ENCODE measurements at places on chromosomes 16 and 17. TPM values are rescaled to one million over a fixed set of nuclear protein-coding genes. Genes with fewer than 3 reads are reported as not detected.
A peak's percentile ranks its signal among the peaks of the same experiment; 100 is the strongest.

Gene GSDMA
- total RNA-seq: 1.0 TPM

GRCh38 chr16:17970157-17970765 lies 366.3 kb downstream of the NPIPA8 start:
- H3K36me3 ChIP-seq: no peaks in the 10 kb centered on the region
- no peaks in the 10 kb centered on the region for H3K27me3 ChIP-seq
- no peaks in the 10 kb centered on the region for H3K4me1 ChIP-seq
- DNase-seq: no peak

Gene KRT36
- total RNA-seq: not detected

Gene MYH13
- not detected for total RNA-seq

DNA sequence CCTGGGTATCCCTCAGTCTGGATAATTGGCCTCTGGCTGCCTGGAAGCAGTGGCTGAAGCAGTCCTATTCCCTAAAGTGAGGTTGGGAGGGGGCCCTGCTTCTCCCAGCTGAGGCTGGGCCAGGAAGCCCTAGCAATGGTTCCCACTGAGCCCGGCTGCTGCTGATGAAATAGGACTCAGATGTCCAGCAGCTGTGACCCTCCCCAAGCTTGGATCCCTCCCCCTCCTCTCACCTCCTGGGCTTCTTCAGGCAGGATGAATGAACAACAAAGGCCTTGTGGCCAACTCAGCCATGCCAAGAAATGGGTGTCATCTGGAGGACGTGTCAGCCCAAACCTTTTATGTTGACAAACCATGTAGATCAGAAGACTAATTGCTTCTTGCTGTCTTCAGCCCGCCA lies 42.0 kb downstream of the AXIN2 start:
- no peak overlapping the region for H3K27ac ChIP-seq
- DNase-seq: no peak
- no peak overlapping the region for H3K4me3 ChIP-seq
- H3K36me3 ChIP-seq: no peaks in the 10 kb centered on the region
- H3K27me3 ChIP-seq: no peaks in the 10 kb centered on the region

Gene RNU2-1
- total RNA-seq: not detected

Gene HAGH
- 24.7 TPM for total RNA-seq

- no peak overlapping the region for H3K4me3 ChIP-seq
- no peaks in the 10 kb centered on the region for H3K27me3 ChIP-seq
These were observed 20.2 kb downstream of the TSPOAP1 start for GRCh38 chr17:58308173-58308984.

DNA sequence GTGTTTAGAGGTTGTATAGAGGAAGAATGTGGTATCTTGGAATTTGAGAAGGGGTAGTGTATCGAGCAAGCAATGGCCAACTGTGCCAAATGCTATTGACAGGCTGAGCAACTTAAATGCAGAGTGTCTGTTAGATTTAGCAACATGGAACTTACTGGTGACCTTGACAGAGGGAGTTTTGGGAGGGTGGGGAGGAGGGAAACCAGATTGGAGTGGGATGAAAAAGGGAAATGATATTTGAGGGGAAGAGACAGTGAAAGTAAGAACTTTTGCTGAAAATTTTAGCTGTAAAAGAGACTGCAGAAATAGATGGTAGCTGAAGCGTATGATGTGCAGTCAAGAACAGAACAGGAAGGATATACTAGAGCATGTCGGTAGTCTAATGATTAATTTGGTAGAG lies 1.1 kb downstream of the LRRC36 start:
- peaks cover 32% of the 10 kb centered on the region for H3K27me3 ChIP-seq
- no peak overlapping the region for H3K4me3 ChIP-seq
- DNase-seq: no peak
- H3K36me3 ChIP-seq: no peaks in the 10 kb centered on the region
- H3K27ac ChIP-seq: no peak overlapping the region

GRCh38 chr16:30956601-30957455 lies 726 bp upstream of the SETD1A start:
- no peaks in the 10 kb centered on the region for H3K4me1 ChIP-seq
- DNase-seq: peak; percentile 93
- H3K27me3 ChIP-seq: no peaks in the 10 kb centered on the region
- peak overlapping the region; percentile 100 for H3K27ac ChIP-seq

Gene ALDH3A1
- 0.17 TPM for total RNA-seq

- no peak for DNase-seq
- H3K36me3 ChIP-seq: no peaks in the 10 kb centered on the region
- H3K4me3 ChIP-seq: no peak overlapping the region
- no peaks in the 10 kb centered on the region for H3K27me3 ChIP-seq
- H3K4me1 ChIP-seq: no peaks in the 10 kb centered on the region
These were observed 71.9 kb upstream of the CNEP1R1 start for GRCh38 chr16:49953090-49953489.

Gene PRCD
- 0.38 TPM for total RNA-seq

DNA sequence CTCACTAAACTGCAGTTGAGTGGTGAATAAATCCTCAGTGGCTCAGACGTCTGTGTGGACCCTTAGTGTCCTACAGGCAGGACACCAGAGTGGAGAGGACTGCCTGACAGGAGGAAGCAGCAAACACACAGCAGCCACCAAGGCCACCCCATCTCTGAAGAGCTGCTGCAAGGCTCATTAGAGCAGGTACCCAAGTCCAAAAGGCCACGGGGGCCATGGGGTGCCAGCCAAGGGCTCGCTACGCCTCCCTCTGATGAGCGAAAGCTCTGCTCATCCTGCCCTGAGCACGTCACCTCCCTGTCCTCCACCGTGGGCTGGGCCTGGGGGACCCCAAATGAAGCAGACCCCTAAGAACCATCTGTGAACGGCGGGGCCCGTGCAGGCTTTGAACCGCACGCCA lies 70.1 kb upstream of the DOC2B start:
- H3K36me3 ChIP-seq: no peaks in the 10 kb centered on the region
- H3K27me3 ChIP-seq: no peaks in the 10 kb centered on the region
- H3K27ac ChIP-seq: no peak overlapping the region
- H3K4me3 ChIP-seq: no peak overlapping the region
- DNase-seq: no peak

- peaks cover 13% of the 10 kb centered on the region for H3K27me3 ChIP-seq
- peaks cover 11% of the 10 kb centered on the region for H3K4me1 ChIP-seq
- no peak overlapping the region for H3K4me3 ChIP-seq
- H3K36me3 ChIP-seq: no peaks in the 10 kb centered on the region
- H3K27ac ChIP-seq: no peak overlapping the region
These were observed 5.5 kb downstream of the CBFB start for GRCh38 chr16:67034487-67034886.

GRCh38 chr16:86285421-86285820 lies 224.9 kb upstream of the FOXF1 start:
- H3K4me1 ChIP-seq: peaks cover 74% of the 10 kb centered on the region
- no peak overlapping the region for H3K27ac ChIP-seq
- H3K4me3 ChIP-seq: peak overlapping the region; percentile 87
- DNase-seq: no peak
- peaks cover 80% of the 10 kb centered on the region for H3K27me3 ChIP-seq

GRCh38 chr17:52025236-52025635 lies 133.3 kb downstream of the CA10 start:
- no peak overlapping the region for H3K4me3 ChIP-seq
- DNase-seq: no peak
- no peak overlapping the region for H3K27ac ChIP-seq
- H3K4me1 ChIP-seq: no peaks in the 10 kb centered on the region

- H3K4me1 ChIP-seq: no peaks in the 10 kb centered on the region
- peaks cover 18% of the 10 kb centered on the region for H3K36me3 ChIP-seq
- H3K27me3 ChIP-seq: no peaks in the 10 kb centered on the region
- no peak overlapping the region for H3K4me3 ChIP-seq
These were observed 33.4 kb downstream of the BRD7 start for GRCh38 chr16:50335196-50335958.

Gene CDRT4
- 13.0 TPM for total RNA-seq

DNA sequence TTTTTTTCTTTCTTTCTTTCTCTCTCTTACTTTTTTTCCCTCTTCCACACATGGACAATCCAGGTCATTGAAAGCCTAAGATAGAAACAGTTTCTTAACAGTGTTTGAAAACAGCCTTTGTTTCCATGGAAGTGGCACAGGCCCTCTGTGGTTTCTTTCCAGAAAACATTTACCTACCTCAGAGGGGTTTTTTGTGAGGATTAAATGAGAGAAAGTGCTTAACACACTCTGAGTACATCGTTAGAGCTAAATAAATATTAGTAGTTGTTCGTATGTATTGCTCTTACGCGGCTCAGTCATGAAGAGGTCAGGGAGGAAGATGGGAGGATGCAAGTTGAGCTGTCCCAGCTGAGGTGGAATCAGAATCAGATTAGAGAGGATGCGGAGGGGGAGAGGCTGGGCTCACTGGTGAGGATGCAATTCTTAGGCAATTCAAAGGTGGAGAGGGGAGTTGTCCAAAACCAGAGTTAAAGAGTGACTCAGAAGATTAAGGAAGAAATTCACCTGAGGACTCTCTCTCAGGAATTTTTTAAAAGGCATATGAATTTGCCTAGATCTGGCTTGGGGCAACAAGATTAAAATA lies 345.4 kb downstream of the PMP22 start:
- no peaks in the 10 kb centered on the region for H3K36me3 ChIP-seq
- DNase-seq: peak; percentile 22
- H3K27ac ChIP-seq: peak overlapping the region; percentile 68
- no peaks in the 10 kb centered on the region for H3K27me3 ChIP-seq
- no peak overlapping the region for H3K4me3 ChIP-seq

- H3K27me3 ChIP-seq: no peaks in the 10 kb centered on the region
- no peak overlapping the region for H3K27ac ChIP-seq
- H3K36me3 ChIP-seq: no peaks in the 10 kb centered on the region
- peaks cover 20% of the 10 kb centered on the region for H3K4me1 ChIP-seq
These were observed 13.2 kb downstream of the ZFPM1 start for GRCh38 chr16:88466175-88466862.

Gene TTLL6
- total RNA-seq: 1.9 TPM

- H3K27ac ChIP-seq: no peak overlapping the region
- DNase-seq: no peak
- 0 out of 2 replicates have a peak, but pooled peaks cover 4% of the 10 kb centered on the region for H3K4me1 ChIP-seq
These were observed 382.8 kb downstream of the SEC14L1 start for GRCh38 chr17:77523540-77523939.

- H3K4me3 ChIP-seq: peak overlapping the region; percentile 100
- peaks cover 44% of the 10 kb centered on the region for H3K4me1 ChIP-seq
- H3K27me3 ChIP-seq: no peaks in the 10 kb centered on the region
- H3K36me3 ChIP-seq: no peaks in the 10 kb centered on the region
- peak; percentile 65 for DNase-seq
- peak overlapping the region; percentile 87 for H3K27ac ChIP-seq
These were observed 1.6 kb downstream of the LASP1 start for GRCh38 chr17:38871247-38872015.

- H3K36me3 ChIP-seq: no peaks in the 10 kb centered on the region
- peak within 1 kb of the TSS; percentile 98 for H3K4me3 ChIP-seq
- DNase-seq: peak; percentile 100
- H3K4me1 ChIP-seq: no peaks in the 10 kb centered on the region
- no peaks in the 10 kb centered on the region for H3K27me3 ChIP-seq
- peak within 1 kb of the TSS; percentile 81 for H3K27ac ChIP-seq
These were observed at the start of gene E4F1 for GRCh38 chr16:2223221-2223941. Gene E4F1, plus strand, starts transcription at chr16:2223591. Its CDS starts 23 bp downstream, at chr16:2223614.

Gene KRT40
- not detected for total RNA-seq

GRCh38 chr17:2235792-2236366 lies 67.7 kb downstream of the SMG6 start:
- no peaks in the 10 kb centered on the region for H3K4me1 ChIP-seq
- no peak overlapping the region for H3K4me3 ChIP-seq
- no peaks in the 10 kb centered on the region for H3K27me3 ChIP-seq
- no peak for DNase-seq

Gene BAIAP3
- total RNA-seq: 23.0 TPM

DNA sequence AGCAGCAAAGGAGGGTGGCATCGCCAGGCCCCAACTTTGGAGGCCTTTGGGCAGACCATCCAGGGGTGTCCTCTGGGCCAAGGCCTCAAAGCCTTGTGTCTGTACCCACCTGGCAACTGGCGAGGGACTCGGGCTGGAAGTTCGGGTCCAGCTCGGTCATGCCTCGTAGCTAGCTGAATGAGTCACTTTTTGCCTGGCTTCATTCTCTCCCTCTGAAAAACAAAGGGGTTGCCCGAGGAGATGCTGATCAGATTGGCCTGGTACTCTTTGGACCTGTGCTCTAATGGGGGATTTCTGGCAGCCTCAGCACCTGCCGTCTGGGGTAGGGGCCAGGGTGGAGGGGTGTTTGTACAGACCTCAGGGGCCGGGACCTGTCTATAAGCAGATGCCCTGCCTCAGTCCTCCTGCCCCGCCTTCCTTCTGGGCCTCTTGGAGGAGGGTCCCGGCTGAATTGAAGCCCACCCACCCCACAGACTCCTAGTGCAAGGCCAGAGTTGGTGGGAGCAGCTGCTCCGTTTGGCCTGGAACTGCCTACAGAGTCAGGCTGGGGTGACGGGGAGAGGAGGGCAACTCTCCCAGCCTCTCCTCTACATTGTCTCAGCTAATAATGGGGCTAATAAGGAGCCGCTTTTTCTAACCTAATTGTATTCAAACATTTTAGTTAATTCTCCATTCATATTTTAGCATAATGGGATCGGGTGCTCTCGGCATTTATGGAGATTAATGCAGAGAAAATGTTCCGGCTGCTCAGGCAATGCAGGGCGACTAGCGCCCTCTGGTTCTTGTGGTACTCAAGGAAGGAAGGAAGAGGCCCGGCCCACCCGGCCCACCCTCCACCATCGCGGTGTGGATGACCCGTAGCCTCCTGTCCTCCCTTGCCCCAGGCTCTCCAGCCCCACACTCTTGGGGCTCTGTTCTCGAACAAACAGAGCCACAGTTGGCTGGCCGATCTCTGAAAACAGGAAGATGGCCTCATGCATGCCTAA lies 21.4 kb upstream of the ABCC3 start:
- peaks cover 4% of the 10 kb centered on the region for H3K4me1 ChIP-seq
- H3K27me3 ChIP-seq: no peaks in the 10 kb centered on the region
- H3K36me3 ChIP-seq: no peaks in the 10 kb centered on the region
- DNase-seq: no peak
- no peak overlapping the region for H3K27ac ChIP-seq

DNA sequence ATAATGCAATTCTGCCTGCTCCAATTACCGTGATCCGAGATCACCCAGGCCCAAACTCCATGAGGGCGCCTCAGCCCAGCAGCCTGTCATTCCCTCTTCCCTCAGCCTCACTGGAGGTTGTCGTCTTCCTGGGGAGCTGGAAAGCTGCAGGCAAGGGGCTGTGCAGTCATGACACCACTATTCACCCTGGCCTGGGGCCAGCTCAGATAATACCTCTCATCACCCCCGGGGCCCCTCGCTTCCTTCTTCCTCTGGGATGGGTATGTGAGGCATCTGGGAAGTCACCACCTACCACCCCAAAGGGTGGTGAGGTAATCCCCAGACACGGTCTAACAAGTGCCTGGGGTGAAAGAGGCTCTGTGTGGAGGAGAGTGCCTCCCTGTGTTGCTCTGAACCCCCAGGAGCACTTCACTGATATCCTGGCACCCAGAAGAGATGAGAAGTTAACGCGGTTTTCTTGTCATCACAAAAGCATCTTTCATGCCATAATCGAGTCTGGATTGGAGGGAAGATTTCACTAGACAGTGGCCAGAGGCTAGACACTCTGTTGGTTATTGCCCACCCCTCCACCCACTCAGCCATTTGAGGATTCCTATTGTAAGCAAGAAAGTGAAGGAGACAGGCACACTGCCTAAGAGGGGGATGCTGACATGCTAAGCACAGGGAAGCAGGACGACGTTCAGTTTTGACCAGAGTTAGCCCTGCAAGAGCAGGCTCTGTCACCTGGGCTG lies 18.4 kb downstream of the CFAP20 start:
- peak; percentile 40 for DNase-seq
- H3K27ac ChIP-seq: no peak overlapping the region
- peaks cover 40% of the 10 kb centered on the region for H3K4me1 ChIP-seq
- peaks cover 25% of the 10 kb centered on the region for H3K36me3 ChIP-seq
- H3K27me3 ChIP-seq: no peaks in the 10 kb centered on the region

All from GM23338 (cell line).